Cortex of kidney (tissue), 1 donor: ENCODE measurements at places on chromosomes 5 and 9.
A peak's percentile ranks its signal among the peaks of the same experiment; 100 is the strongest.

DNA sequence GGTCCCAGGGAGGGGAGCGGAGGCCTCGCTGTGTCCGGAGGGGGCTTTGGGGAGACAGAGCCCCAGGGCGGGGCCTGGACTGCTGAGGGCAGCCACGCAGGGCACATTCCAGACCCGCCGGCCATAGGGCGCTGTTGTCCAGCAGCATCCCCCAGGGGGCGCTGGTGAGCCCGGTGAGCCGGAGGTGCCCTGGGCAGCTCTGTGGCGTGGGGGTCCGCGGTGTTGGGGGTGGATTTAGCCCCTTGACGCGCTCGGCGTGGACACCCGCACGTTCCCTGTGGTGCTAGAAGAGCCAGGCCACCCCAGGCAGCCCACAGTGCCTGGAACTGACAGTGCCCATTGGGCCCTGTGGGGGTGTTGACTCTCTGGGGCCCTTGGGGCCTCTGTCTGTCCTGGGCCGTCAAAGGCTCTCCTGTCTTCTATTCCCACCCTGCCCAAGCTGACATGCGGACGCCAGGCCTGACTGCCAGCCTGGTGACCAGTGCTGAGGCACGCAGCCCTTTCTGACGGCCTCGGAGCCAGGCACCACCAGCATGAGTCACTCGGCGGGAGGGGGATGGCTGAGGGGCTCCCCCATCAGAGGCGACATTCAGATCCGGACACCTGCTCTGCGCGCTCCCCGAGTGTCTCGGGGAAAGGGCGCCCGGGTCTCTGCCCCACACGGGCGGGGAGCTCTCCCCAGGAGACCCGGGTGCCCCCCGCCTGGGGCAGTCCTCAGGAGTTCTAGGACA lies 23.9 kb downstream of the TPPP start:
- no peak for DNase-seq

GRCh38 chr9:123739387-123739786 lies 190.5 kb downstream of the DENND1A start:
- DNase-seq, result no peak

DNA sequence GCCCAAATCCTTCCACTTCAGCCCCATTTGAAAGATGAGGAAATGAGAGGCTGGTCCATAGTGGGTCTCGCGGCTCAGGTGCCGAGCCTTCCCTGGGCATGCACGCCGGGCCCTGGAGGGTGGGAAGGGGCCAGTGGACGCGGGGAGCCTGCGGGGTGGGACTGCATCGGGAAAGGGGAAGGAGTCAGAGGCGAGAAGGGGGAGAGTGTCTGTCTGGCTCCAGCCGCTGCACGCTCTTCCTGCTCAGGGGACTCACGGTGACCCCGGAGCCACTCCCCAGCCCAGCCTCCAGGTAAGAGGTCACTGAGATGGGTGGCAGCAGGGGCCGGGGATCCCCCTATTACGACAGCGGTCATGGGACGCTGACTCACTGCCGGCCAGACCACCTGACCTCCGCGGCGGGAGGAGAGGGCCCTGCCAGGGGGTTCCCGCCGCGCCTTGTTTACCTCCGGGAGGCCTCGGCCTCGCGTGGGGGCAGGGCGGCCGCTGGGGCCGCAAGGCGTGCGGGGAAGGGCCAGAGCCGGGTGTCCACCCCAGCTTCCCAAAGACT lies 1.9 kb upstream of the SQSTM1 start:
- DNase-seq, result peak; percentile 84

- no peak for DNase-seq
Measured at GRCh38 chr5:143262393-143263174, 140.9 kb downstream of the NR3C1 start.

DNA sequence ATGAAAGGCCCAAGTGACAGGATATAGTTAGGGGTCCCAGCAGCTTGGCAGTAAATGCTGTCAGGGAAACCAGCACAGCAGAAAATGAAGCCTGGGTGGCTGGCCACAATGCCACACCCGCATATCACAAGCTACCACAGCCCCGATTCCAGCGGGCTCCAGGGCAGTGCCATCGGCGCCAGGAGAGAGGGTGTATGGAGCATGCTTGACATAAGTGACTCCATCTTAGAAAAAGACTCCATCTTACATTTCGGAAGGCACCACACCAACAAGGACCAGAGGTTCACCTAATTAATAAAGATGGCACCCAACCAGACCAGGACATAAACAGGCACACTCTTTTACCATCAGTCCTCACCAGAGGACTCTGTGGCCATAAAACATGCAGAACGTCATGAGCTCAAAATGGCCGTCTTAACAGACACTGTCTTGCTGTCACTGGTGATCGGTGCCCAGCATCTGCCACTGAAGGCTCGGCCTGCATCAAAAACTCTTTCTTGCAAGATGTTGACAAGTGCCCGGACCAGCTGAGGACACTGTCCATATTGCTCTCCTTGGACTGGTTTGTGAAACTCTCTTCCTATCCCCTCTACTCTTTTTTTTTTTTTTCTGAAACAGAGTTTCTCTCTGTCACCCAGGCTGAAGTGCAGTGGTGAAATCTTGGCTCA lies 67.4 kb upstream of the SPIN1 start:
- DNase-seq, result no peak

- no peak for DNase-seq
Measured at GRCh38 chr5:61614606-61615005, 282.5 kb downstream of the ZSWIM6 start.

DNA sequence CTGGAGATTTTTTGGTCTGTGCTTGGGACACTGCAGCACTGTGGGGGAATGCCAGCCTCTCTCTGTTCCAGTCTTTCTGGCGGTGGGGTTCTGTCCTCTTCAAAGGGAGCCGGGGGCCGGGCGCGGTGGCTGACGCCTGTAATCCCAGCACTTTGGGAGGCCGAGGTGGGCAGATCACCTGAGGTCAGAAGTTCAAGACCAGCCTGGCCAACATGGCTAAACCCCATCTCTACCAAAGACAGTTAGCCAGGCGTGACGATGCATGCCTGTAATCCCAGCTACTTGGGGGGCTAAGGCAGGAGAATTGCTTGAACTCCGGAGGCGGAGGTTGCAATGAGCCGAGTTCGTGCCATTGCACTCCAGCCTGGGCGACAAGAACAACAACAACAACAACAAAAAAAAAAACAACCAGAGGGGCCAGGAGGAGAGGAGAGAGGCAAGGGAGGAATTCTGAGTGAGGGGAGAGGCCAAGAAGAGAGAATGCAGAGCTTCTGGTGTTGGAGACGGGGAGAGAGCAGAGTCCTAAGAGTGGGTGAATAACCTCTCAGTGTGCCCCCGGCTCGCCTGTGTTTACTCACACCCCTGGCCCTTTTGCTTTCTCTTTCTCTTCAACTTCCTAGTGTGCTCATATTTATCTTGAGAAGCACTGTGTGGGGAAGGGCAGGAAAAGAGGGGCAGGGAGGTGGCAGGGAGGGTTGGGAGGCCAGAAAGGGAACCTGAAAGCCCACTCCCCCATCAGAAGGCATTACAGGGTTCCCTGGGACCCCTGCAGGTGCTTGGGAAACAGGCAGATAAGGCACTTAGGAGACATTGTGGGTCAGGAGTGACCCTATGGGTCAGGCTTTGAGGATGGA lies 3.2 kb upstream of the SET start:
- no peak for DNase-seq

DNA sequence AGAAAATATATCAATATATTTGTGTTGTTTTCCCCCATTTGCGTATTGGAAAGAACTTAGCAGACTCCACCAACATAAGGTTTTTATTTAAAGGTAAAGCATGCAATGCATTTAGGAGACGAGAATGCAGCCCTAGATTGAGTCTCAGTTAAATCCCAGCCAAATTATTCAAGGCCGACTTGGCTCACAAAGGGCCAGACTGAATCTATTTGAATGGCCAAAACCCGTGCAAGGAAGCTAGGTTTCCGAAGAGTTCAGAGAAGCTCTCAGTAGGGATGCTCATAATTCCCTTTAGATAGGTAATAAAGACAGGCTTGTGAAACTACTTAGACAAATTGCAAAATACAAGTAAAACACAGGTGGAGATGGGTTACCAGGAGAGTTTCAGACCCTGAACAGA lies 520.3 kb downstream of the CDH9 start:
- DNase-seq, result no peak

- no peak for DNase-seq
Measured at GRCh38 chr5:57550132-57550531, 67.5 kb upstream of the ACTBL2 start.

- no peak for DNase-seq
Measured at GRCh38 chr5:148981353-148981752, 81.5 kb downstream of the SH3TC2 start.

DNA sequence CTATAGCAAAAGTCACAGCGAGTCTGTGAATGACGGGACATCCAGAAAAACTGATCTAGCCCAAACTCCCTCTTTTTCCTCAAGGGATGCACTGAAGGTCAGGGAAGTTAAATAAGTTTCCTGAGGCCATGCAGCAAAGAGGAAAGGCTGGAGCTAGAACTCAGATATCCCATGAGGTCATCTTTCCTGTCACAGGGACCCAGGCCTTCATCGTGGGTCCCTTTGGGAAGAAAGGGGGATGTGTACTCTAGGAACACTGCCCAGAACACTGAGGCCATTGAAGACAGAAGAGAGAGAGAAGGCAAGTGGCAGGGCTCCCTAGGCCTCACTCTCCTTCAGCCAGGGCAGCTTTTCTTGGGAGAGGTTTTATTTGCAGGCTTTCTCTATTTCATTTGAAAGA lies 182.0 kb downstream of the EBF1 start:
- DNase-seq, result no peak

GRCh38 chr5:16064135-16064893 lies 115.3 kb downstream of the MARCHF11 start:
- DNase-seq, result no peak

- DNase-seq, result no peak
Measured at GRCh38 chr9:129078691-129079503, 2.0 kb upstream of the DOLPP1 start.
